CD4-positive, alpha-beta T cell treated with Interleukin-2 at 100 ng/mL for 4 hours (primary cell): ENCODE measurements at places on chromosomes 1 and 21.

DNA sequence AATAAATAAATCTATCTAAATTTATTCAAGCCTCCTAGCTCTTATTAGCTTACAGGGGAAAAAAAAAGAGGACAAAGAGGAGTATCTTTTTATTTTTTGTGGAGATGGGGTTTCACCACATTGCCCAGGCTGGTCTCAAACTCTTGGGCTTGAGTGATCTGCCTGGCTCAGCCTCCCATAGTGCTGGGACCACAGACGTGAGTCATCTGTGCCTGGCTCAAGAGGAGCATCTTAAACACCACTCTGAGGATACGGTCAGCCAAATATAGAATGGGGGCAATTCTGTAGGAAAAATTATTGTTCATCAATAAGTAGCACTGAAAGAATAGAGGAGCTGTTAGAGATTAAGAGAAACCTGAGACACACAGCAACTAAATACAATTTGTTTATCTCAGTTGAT is 24.1 kb downstream of the SLC45A3 start:
- DNase-seq = no peak

- DNase-seq = no peak
These were observed 99.7 kb downstream of the PRDM2 start for GRCh38 chr1:13799502-13800283.

DNA sequence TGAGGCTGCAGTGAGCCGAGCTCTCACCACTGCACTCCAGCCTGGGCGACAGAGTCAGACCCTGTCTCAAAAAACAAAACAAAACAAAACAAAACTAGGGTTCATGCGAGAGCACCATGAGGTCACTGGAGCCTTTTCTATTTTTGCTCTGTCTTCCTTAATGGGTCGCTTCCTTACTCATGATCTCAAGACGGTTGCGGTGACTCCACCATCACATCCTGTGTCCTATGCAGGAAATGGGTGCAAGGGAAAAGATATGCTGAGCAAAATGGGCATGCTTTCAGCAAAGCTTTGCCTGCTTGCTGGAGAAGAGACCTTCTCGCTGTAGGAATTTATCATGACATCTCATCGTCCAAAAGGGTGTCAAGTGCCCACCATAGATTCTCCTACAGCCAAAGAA is 36.4 kb downstream of the WNT9A start:
- no peak for DNase-seq

DNA sequence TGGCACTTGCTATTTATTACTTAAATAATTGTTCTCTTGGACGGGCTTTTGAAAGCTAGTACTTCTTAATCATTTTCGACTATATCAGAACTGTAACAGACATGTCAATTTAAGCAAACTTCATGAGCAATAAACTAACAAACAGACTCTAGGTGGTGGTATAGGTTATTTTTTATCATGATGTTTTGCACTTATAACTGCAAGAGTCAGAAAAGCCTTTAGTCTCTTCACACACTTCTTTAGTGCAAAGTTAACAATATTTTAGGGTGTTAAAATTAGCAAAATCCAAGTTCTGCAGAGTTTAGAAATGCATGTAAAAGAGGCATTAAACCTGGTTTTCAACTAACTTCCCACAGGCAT is 2.2 kb downstream of the NRIP1 start:
- peak; percentile 34 for DNase-seq

DNA sequence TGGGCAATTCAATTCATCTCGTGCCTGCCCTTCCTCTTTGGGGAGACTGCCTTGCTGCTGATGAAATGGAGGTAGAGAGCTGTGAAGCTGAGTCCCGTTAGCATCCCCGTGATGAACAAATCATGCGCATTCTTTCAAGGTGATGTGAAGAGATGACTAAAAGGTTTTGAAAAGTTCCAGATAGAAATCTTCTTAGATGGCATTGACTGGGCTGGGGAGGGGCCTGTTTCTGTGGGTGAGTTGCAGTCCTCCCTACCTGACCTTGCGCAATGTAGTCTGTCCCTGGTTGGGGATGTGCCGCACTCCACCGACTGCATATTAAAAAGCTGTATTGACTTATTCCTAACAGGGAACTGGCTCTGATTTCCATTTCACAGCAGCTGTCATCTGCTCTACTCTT is 49.6 kb downstream of the ST6GALNAC3 start:
- DNase-seq = no peak

DNA sequence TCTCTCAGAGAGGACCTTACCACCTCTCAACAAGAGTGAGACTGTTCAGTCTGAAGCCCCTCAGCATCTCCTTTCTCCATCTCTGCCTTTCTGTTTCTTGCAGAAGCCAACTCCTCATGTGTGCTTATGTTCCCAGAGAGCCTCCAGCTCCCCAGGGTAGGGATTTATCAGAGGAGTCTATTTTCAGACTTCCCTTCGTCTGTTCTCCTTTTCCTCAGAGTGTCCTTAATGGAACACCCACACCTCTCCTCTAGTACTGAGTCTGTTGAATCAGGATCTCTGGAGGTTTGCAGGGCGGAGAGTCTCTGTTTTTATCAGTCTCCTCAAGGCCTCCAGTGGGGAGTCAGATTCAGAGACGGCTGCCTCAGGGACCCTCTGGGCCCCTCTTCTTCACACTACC is 25.1 kb upstream of the DNAJC6 start:
- no peak for DNase-seq

DNA sequence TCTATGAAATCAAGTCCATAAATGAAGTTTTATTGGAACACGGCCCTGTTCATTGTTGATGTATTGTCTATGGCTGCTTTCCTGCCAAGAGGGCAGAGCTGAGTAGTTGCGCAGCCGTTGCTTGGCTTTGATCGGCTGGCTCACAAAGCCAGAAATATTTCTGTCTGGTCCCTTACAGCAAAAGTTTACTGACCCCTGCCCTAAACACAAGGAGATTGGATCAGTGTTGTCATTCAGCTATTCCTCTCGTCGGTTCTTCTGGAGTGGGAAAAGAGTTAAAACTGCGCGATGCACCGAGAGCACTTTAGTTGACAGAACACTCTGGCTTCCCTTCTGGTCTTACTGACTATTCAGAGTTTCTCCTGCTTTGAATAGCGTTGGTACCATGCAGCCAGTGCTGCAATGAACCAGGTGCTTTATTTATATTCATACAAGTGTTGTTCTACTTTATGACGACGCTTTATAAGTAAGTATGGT is 868 bp downstream of the ZBTB40 start:
- DNase-seq = no peak

DNA sequence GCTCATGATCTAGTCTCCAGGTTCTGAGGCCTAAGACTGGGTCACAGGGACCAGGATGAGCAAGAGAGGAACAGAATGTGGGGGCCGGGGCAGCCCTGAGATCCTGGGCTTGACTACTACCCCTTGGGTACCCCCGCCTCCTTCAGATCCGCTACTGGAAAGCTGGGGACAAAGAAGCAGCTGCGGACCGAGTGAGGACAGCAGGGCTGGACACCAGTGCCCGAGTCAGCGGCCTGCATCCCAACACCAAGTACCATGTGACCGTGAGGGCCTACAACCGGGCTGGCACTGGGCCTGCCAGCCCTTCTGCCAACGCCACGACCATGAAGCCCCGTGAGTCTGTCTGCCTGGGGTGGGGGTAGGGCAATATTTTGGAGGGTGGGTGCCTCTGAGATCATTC is 12.5 kb downstream of the TMEM81 start:
- no peak for DNase-seq

DNA sequence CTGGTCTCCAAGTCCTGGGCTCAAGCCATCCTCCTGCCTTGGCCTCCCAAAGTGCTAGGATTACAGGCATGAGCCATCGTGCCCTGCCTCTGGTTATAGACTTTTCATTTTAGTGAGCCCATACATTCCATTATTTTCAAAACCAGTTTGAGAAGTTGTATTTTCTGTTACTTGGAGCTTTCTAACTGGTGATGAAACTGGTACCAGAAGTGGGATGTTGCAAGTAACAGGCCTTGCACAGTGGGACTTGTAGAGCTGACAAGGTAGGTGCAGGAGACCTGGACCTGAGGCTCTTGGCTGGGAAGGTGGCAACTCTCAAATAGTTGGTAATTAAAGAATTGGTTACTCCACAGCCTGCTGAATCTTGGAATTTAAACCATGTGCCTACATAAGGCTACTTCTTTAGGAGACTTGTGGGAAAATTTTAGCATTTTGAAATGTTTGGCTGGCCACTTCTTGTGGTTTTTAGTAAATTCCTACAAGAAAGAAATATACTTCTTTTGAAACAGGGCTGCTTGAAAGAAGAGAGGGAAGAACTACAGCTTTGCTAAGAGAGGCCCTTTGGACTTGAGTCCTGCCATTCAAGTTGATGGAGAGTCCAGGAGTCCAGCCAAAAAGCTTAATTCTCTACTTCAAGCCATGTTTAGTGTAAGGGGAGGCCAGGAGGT is 9.8 kb upstream of the ALPL start:
- DNase-seq = no peak

- DNase-seq = no peak
These were observed 1001.3 kb upstream of the ADGRL2 start for GRCh38 chr1:80799457-80799856.

DNA sequence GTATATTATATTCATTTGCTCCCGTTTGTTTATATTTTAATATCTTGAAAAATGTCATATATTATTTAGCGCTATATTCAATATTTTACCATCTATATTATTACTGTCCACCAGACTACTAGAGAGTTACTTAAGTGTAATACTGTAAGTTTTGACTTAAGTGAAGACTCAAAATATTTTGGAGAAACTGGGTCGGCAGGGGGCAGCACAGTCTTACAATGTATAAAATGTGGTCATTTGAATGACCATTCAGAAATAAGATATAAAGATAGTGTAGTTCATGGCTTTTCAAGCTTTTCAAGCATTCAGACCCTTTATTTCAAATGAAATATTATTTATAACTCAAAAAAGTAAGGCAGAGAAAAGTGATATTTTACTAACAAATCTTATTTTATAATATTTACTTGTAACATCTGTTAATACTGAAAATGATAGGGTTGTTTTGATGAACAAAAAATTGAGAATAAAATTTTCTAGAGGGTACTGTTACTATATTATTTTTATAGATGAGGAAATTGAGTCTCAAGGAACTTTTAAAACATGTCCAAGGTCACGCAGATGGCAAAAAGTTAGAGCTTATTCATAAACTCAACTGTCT is 89.0 kb upstream of the SERTAD4 start:
- peak; percentile 25 for DNase-seq

DNA sequence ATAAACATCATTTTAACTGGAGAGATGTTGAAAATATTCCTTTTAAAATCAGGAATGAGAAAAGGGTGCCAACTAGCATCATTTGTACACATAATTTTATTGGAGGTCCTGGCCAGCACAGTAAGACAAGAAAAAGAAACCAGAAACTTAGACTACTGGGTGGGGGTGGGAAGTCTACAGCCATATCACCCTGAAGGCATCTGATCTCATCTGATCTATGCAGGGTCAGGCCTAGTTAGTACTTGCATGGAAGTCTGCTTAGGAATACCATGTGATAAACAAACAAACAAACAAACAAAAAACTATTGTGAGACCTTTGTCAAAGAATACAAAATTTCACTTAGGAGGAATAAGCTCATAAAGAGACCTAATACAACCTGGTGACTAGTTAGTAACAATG is 54.2 kb downstream of the EIF2B3 start:
- DNase-seq = no peak

GRCh38 chr1:48735796-48736195 is 40.9 kb downstream of the BEND5 start:
- DNase-seq = no peak

DNA sequence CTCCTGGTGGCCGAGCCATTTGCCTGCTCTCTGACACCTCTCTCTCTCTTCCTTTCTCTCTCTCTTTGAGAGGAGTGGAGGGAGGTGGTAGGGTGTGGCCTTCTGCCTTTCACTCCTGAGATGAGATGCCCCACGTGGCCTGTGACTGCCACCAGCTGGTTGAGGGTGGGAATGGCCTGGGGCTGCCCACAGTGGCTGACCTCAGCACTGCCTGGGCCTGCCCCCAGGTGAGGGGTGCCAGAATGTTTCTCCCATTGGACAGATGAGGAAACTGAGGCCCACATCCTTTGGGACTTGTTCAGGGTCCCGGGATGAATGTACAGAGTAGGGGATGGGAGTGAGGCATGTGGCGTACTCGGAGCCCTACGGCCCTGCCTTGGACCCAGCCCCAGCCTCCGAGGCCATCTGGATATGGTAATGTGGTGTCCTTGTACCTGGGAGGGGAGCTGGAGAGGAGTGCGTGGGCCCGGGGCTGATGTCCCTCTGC is 12.7 kb upstream of the C1orf167 start:
- peak; percentile 8 for DNase-seq

DNA sequence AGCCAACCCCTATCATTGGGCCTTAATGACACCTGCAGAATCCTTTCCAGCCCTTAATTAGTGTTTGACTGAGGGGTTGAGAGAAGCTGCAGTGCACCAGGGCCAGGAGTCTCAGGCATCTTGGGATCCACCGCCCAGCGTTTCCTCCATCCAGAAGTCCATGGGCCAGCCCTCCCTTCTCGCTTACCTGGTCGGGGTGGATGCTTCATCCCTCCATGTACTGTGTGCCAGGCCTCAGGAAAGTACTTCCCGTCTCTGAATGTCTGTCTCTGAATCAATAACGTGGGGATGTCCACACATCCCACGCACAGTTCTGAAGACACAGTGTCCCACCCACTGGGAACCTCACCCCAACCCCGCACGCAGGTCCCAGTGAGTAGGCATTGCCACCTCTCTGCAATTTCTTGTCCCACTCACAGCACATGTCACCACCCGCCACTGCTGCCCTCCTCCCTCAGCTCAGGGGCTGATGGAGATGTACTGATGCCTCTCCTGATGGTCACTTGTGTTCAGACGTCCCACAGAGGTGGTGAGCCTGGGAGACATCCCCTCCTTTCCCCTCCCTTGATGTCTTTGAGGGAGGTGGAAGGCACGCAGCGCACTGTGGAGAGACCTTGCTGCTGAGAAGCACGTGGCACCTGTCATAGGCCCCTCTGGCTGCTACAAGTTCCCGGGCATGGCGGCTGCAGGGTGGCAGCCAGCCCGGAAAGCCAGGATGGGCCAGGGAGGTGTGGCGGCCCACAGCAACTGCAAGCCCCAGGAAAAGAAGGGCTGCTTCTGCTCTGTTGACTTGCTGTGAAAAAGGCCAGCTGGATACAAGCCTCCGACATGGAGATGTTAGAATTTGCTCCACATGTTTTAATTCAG is 29.4 kb upstream of the PRSS38 start:
- DNase-seq = no peak

GRCh38 chr1:84708031-84708430 is 17.8 kb upstream of the SSX2IP start:
- no peak for DNase-seq

DNA sequence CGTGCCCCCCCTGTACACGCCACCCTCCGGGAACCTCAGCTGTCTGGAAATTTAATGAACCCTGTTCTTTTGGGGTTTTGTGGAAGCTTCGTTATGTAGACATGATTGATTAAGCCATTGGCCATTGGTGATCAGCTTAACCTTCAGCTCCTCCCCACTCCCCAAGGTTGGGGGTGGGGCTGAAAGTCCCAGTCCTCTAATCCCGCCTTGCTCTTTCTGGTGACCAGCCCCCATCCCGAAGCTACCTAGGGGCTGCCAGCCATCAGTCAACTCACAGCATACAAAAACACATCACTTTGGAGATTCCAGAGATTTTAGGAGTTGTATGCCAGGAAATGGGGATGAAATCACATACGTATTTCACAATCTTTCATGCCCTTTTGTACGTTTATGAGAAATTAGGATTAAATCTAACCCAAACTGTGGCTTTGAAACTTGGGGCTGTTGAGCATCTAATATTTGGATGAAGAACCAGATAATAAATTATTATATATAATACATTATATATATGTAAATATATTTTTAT is 52.3 kb downstream of the BACE2 start:
- DNase-seq = no peak

- no peak for DNase-seq
These were observed 20.7 kb upstream of the PRSS38 start for GRCh38 chr1:227794817-227795192.

- no peak for DNase-seq
These were observed 42.2 kb upstream of the MAGOH start for GRCh38 chr1:53280496-53280895.

- DNase-seq = no peak
These were observed 13.4 kb downstream of the RAB7B start for GRCh38 chr1:205989786-205990185.
